Activated T-cell treated with anti-CD3 and anti-CD28 coated beads, Interleukin-2, amount 50 U/mL, for 72 hours (primary cell): ENCODE measurements at places on chromosomes 4 and X. TPM values are rescaled to one million over a fixed set of nuclear protein-coding genes. Genes with fewer than 3 reads are reported as not detected.

TSPAN6 gene
- total RNA-seq, result not detected

DDX53 gene
- total RNA-seq, result not detected

MAGEE2 gene
- not detected for total RNA-seq

TKTL2 gene
- not detected for total RNA-seq

S100G gene
- total RNA-seq, result not detected

UGT8 gene
- total RNA-seq, result 0.74 TPM

BANK1 gene
- 0.22 TPM for total RNA-seq

CT83 gene
- total RNA-seq, result not detected

CDKL2 gene
- 1.3 TPM for total RNA-seq

MFAP3L gene
- 1.2 TPM for total RNA-seq

SLC9A6 gene
- total RNA-seq, result 11.4 TPM

FOXR2 gene
- total RNA-seq, result not detected

DMRTC1 gene
- 0.36 TPM for total RNA-seq

CT45A1 gene
- not detected for total RNA-seq

GABRG1 gene
- total RNA-seq, result not detected

CXCL10 gene
- 2.9 TPM for total RNA-seq

TRAM1L1 gene
- not detected for total RNA-seq

MAGEB2 gene
- not detected for total RNA-seq

EGF gene
- total RNA-seq, result not detected

RBMXL3 gene
- not detected for total RNA-seq

OCIAD2 gene
- 71.1 TPM for total RNA-seq

GLOD5 gene
- not detected for total RNA-seq

CORIN gene
- 0.25 TPM for total RNA-seq

INTS12 gene
- 21.4 TPM for total RNA-seq

C4orf54 gene
- total RNA-seq, result not detected

RAB9B gene
- 0.96 TPM for total RNA-seq
